ENCODE measurements at places on chromosomes 4 and X.

GRCh38 chr4:5526080-5526846 is 182.1 kb downstream of the EVC2 start:
- DNase-seq = no peak

DNA sequence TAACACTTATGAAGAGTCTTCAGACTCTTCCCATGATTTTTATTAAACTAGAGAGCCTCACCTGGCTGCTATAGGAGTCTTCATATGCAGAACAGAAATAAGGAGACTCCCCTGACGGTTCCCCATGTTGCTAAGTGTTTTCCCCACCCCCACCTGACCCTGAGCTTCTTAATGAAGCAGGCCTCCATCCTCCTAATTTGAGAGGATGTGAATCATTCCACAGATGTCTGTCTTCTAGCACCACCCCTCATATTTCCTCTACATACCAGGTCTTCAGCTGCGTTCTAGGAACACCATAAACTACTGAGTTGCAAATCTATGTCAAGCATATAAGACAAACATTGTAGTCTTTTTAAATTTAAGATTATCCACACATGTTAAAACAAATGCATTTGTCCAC is 36.9 kb downstream of the RP2 start:
- DNase-seq = no peak

DNA sequence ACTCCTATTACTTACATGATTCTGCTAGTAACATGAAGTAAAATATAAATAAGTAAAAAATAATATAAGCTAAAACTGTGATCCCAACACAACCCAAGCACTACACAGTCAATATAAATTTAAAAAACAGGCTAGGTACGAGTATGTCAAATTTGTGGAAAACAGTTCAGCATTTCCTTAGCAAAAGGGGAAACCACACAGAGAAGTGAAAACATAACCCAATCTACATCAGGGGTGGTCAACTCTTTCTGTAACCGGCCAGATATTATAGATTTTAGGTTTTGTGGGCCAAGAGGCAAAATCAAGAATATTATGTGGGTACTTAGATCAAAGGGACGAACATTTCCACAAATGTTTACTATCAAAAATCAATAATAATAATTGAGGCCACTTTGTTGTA is 70.1 kb downstream of the CHST7 start:
- no peak for DNase-seq

GRCh38 chr4:78684325-78685079 is 91.6 kb upstream of the BMP2K start:
- DNase-seq = no peak

GRCh38 chrX:68867458-68868112 is 38.8 kb downstream of the EFNB1 start:
- no peak for DNase-seq

- no peak for DNase-seq
Observed at GRCh38 chr4:169583563-169583962, 28.8 kb downstream of the NEK1 start.

DNA sequence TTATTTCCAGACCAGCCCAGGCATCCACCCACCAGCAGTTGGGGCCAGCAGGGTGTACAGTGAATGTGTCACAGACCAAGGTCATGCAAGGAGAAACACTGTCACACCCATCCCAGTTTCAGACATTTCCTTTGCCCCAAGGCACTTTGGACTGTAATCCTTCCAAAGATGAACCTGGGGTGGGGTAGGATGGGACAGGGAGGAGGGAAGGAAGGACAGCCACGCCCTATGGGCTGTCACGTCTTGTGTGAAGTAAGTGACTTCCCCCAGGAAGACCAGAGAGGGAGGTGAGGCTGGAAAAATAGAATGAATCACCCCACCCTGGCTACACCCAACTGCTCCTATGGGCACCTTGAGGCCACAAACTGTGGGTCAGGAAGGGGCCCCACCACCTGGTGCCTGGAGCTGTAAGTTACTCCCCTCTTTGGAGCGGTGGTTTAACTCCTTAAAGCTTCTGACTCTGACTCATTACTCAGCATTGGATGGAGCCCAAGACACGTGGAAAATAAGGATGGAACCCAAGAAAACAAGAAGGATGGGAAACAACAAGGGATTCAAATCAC is 349.9 kb upstream of the KLF3 start:
- no peak for DNase-seq

DNA sequence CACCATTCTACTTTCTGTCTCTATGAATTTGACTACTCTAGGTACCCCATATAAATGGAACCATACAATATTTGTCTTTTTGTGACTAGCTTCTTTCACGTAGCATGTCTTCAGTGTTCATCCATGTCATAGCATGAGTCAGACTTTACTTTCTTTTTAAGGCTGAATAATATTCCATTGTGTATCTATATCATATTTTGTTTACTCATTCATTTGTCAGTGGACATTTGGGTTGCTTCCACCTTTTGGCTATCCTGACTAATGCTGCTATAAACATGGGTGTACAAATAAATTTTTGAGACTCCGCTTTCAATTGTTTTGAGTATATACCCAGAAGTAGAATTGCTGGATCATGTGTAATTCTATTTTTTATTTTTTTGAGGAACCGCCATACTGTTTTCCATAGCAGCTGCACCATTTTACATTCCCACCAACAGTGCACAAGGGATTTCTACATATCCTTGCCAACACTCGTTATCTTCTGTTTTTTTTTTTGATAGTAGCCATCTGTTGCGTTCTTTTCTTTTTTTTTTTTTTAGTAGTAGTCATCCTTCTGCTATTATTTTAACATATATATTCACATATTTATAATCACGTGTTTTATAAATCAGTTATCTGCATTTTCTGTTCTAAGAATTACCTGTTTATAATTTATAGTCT is 158.0 kb upstream of the MED14 start:
- no peak for DNase-seq

DNA sequence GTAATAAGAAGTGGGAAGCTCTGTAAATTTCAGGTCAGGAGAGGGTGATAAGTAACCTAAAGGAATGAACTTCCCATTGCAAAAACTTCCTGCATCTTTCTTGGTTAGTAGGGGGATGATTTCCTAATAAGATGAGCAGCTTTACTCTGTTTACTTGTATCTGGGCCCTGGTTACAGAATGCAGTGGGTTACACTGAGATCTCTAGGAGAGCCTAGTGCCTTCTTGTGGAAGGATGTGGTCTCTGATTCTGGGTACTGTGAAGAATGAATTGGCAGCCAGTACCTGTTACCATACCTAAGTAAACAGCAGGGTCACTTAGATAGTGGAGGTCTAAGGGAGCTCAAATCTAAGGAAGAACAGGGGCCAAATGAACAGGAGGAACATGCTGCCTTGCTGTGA is 320.6 kb downstream of the ARHGAP10 start:
- DNase-seq = no peak

Measured in HS-5 (cell line).